GM10248 (cell line): ENCODE measurements at places on chromosomes 16 and 17.

DNA sequence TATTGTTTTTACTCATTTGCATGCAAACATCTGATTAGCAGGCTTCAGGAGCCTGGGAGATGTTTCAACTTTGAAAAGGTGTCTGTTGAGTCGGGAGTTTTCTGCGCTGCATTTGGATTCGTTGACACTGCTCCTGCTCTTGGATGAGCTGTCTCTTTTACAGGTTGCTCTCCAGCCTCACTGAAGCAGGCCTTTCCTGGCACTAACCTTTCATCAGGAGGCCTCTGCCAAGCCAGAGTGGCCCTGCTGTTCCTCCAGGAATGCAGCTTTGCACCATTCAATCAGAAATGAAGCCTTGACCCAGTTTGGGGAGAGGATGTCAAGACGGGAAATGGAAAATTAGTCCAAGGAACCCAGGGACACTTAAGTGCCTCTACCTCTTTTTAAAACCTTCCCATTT lies 330 bp upstream of the KRTAP29-1 start:
- no peak for DNase-seq

GRCh38 chr16:53232826-53233529 lies 178.2 kb downstream of the CHD9 start:
- no peak for DNase-seq

GRCh38 chr16:78794581-78795250 lies 695.3 kb downstream of the WWOX start:
- no peak for DNase-seq

DNA sequence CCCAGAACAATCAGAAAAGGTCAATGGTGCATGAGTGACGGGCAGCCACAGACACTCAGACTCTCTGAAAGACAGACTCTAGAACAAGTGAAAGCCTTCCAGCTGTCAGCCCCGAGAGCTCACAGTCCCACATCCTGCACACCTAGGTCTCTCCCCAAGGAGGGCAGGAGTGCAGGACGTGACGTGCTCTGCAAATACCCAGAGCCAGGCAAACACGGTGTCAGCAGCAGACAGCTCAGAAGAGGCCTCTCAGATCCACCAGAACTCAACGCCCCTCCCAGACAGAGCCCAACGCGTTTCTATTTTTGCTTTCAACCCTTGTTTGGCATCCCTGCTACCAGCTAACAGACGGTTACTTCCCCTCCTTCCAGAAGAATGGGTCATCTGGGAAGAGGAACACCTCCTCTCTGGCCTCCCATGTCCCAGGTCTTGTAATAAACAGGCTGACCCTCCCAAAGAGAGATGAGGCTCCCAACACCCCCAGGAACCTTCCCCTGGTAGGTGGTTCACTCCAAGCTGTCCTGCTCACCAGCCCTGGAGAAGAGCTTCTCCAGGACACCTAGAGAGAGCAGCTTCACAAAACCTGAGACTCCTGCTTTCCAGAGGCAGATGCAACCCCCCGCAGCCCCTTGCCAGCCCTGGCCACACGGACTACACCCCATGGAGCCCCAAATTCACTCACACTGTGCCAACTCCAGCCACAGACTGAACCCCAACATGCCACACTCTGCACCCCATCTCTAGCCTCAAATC lies 7.6 kb downstream of the PITPNM3 start:
- peak; percentile 51 for DNase-seq

GRCh38 chr17:35795007-35795870 lies at the start of gene MMP28:
TSS of gene MMP28 (minus strand) at chr17:35795641. CDS start at chr17:35795377, 264 bp downstream.
- peak; percentile 46 for DNase-seq

- DNase-seq: no peak
Observed at GRCh38 chr17:30308406-30308805, 16.7 kb upstream of the BLMH start.

DNA sequence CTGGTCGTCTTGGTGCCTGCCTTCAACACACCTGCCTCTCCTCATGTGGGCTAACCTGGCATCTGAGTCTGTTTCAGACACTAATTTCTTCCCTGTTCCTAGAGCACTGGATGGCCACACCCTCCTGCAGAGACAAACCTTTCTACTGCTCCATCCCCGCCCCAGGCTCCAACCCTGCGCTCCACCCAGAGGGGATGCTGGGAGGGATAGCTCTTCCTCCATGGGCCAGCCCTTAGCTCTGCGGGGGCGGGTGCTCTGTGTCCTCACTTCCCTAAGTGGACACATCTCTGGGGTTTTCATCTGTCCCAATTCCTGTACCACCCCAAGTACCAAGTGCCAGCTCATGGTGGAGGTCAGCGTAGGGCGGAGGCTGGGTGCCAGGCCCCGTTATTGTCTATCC lies 11.0 kb upstream of the CRISPLD2 start:
- DNase-seq: no peak

- DNase-seq: no peak
Observed at GRCh38 chr16:76531236-76531635, 254.0 kb downstream of the CNTNAP4 start.

DNA sequence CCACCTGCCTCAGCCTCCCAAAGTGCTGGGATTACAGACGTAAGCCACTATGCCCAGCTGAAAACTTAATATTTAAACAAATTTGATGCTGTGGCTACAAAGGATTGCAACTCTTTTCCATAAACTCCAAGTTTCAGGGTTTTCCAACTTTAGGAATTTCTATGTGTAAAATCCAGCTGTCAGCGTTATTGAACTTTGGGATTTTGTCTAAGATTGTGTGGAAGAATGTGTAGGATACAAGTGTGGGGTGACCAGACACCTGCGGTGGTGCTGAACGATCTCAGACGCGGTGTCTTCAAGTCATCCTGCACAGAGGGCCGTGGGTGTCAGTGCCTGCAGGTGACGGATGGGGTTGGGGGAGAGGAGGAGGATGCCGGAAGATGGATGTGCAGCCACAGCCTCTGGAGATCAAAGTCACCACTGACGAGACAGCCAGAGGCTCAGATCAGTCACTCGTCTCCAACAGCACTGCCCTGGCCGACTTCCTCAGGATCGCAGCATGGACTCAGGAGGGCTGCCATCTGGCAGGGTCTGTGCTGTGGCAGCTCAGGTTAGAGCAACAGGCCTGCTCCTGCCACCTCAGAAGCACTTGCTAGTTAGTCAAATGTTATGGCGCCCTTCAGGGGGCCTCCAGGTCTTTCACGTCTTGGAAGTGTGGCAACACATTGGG lies 13.0 kb downstream of the ACSF3 start:
- DNase-seq: no peak

DNA sequence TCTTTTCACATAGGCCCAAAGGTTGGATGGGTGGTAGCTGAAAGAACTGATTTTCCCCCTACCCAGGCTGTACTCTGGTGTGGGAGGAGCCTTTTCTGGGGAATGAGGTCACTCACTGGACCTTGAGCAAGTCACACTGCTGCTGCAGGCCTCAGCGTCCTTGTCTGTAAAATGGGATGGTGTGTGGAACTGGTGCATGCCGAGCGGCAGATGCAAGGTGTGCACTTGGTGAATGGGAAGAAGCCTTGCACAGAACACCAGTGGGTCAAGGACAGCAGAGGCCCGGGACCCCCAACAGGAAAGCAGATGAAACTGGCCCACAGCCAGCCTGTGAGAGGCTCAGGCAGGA lies 38.1 kb downstream of the ARHGAP27 start:
- no peak for DNase-seq

- no peak for DNase-seq
Observed at GRCh38 chr16:61366006-61366405, 670.2 kb downstream of the CDH8 start.

DNA sequence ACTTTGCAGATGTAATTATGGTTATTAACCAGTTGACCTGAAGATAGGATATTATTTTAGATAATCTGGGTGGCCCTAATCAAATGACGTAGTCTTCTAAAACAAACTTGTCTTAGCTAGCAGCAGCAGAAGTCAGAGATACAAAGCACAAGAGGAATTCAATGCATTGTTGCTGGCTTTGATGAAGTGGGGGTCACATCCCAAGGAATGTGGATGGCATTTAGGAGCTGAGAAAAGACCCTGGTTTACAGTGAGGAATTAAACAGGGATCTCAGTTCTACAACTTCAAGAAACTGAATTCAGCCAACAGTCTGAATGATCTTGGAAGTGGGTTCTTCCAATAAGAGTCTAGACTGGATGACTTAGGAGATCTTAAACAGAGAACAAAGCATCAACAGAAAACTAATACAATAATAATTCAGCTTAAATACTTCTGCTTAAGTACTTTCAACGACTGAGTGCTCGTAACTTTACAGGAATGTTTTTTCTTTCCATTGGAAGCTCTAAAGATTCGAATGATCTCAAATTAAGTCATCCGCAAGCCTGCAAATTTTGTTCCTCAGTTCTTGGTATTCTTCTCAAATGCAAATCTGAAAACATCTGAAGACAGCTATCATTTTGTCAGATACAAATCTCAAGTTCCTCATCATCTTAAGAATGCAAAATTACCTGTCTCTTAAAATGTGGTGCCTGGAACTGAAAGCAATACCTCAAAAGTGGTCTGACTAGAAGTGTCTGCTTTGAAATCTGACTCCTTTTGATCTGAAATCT lies 3.3 kb downstream of the C16orf46 start:
- no peak for DNase-seq

DNA sequence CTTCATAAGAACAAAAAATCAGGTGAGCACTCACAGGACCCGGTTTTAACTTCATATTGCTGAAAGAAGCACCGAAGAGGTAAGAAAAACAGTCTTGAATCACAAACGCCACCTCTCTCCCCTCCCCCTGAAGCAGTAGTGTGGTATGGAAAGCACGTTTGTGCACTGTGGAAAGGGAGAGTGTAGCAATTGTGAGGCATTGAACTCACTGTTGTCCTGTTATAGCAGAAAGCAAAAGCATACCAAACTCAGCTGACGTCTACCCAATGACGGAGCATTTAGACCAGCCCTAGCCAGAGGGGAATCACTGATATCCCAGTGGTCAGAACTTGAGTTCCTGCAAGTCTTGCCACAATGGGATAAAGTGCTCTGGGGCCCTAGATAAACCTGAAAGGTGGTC lies 98.8 kb downstream of the DYNLRB2 start:
- DNase-seq: no peak
